ENCODE measurements at places on chromosomes 11 and 22.

- no peak for DNase-seq
Measured at GRCh38 chr11:79482800-79483199, 42.0 kb upstream of the TENM4 start.

DNA sequence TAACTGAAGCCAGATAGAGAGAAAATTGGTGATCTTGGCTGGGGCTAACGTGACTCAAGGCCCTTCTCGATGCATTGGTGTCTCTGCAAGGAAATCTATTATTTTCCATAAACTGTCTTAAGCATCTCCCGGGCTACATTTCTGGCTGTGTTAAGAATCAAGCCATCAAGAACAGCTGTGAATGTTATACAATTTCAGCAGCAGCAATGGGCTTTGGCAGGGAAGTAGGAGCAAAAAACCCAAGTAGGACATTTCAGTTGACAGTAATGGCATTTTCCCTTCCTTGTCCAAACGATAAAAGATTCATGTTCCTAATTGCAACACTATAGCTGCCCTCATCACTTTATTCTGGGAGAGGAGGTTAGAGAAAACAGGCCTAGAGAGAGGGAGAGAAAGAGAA lies 335.0 kb downstream of the CADM1 start:
- no peak for DNase-seq

DNA sequence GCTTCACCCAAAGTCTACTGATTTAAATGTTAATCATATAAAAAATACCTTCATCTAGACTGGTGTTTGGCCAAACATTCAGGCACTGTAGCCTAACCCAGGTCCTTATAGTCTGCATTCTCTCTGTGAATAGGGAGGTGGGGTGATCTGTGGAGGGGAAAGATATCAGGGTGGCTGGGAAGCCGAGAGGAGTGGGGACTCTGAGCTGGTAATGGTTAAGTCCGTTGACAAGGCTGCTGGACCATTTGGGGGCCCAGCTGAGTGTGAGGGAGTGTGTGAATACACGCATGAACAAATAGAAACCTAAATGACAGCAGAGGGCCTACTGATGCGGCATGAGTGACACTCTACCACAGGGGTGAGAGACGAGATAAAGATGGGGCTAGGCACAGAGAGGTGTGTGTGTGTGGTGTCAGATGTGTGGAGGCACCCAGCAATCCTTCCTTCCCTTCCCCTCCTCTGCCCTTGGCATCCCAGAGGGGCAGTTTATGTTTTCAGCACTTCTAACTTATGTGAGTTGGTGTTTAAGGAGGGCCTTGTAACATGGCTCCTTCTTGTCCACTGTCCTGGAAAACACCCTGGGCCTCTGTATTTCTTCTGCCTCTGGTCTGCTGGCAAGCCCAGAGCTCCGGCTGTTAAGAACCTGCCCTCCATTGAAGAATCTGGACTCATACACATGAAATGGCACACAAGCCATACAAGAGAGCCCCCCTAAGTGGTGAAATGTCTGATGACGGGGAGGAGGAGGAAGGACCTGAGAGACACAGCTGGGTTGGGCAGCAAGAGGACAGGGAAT lies 249.1 kb upstream of the TBCEL start:
- DNase-seq, result no peak

GRCh38 chr11:117107701-117108590 lies 9.7 kb upstream of the SIK3 start:
- DNase-seq, result no peak

GRCh38 chr11:116384876-116385275 lies 387.9 kb downstream of the BUD13 start:
- DNase-seq, result no peak

- no peak for DNase-seq
Measured at GRCh38 chr22:49751966-49752597, 75.6 kb downstream of the BRD1 start.

DNA sequence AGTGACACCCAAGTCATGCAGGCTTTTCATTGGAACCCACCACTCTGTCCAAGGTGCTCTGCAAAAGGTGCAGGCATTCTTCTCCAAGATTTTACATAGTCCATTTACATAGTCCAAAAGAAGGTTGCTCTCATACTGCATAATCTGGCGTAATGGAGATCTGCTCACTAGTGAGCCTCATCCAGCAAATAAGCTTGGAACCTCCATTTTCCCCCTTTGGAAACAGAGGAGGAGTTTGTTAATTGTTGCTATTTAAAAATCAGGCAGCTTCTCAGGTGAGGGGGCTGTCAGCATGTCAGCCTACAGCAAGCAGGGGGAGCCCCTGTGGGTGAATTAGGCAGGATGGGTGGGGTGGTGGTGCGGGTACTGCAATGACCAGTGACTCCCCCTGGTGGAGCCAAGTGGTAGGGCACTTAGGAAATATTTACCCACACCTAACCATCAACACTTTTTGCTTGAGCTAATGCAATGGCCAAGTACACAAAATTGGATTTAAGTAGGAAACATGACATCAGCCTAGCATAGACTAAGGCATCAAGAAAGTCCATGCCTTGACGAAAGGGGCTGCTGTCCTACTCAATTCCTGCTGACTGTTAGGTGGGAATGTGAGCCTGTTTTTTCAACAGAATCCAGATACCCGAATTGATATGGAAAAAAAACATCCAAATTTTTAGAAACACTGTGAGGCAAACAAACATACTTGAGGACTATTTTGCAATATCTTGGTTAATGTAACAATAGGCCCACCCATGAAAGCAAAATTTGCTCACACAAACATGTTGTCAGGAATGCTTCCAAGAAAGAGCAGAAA lies 64.5 kb downstream of the AMBRA1 start:
- DNase-seq, result peak; percentile 83

All from activated CD4-positive, alpha-beta T cell treated with anti-CD3 and anti-CD28 coated beads, Interleukin-2, amount 50 U/mL, for 48 hours (primary cell).